ENCODE measurements at places on chromosomes 6 and 20. TPM values are rescaled to one million over a fixed set of nuclear protein-coding genes. Genes with fewer than 3 reads are reported as not detected.

DNA sequence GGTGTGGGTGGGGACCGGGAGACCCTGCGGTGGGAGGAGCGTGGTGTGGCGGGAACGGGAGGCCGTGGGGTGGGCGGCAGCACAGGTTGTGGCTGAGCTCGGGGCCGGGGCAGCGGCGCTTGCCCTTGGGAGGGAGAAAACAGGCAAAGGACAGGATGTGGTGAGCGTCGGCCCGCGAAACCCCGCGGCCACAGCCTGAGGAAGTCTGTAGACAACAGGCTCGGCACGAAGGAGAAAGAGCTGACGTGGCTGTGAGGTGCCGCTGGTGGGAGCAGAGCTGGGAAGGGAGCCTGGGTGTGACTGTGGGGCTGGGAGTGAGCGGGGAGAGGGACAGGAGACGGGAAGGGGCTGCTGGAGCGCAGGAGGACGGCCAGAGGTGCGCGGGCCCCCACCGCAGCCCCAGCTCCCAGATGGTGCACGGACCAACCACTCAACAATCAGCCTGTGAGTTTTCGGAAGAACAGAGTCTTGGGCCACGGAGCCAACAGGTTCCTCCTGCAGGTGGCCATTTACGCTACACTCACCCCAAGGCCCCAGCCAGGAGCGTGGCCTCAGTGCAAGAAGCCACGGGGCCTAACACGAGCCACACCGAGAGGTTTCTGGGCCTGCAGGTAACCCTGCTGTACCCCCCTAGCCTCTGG lies 202.8 kb downstream of the DLL1 start:
- H3K4me3 ChIP-seq: peak overlapping the region; percentile 26
- peak; percentile 16 for DNase-seq
- H3K36me3 ChIP-seq: no peaks in the 10 kb centered on the region
- no peaks in the 10 kb centered on the region for H3K4me1 ChIP-seq
- no peaks in the 10 kb centered on the region for H3K27me3 ChIP-seq

LY6G6F gene
- polyA plus RNA-seq: 0.41 TPM

OR12D3 gene
- polyA plus RNA-seq: not detected

DNA sequence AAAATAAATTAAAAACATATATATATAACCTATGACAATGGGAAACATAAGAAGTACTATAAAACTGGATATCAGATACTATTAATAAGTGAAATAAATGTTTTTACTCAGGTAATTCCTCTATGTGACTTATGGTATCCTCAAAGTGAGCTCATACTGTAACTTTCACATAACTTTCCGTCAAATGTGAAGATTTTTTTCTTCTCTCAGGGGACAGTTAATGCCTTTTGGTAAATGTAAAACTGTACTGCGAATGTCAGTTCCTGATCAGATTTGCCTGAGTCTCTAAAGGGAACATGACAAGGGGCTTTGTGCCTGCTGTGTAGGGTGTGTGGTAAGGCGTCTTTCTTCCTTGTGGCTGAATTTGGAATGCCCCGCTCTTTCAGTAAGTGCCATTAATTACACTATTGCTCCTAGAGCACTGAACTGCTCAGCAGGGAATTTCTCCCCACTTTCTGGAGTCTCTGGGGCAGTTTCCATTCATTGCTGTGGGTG lies 271.8 kb downstream of the PRL start:
- no peak overlapping the region for H3K27ac ChIP-seq
- no peaks in the 10 kb centered on the region for H3K36me3 ChIP-seq
- H3K4me3 ChIP-seq: no peak overlapping the region
- DNase-seq: no peak
- H3K4me1 ChIP-seq: peaks cover 23% of the 10 kb centered on the region

DNA sequence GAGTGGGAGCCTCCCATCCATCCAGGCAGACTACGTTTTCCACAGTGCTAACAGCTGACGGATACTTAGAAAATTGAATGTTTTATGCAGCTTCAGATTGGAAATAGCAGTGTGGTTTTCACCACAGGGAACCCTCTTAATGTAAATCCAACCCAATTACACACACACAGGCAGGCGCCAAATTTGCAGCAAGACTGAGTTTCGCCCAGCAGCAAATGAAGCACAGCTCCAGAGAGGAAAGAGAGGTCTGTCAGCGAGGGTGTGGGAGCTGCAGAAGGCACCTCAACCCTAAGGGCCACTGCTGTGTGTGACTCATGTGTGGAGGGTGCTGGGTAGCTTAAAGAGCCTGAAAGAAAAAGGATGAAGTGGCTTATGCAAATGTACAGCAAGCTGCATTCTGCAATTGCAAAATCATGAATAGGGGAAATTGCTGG lies 365.7 kb downstream of the MAFB start:
- no peaks in the 10 kb centered on the region for H3K36me3 ChIP-seq
- no peak for DNase-seq
- H3K27ac ChIP-seq: no peak overlapping the region
- no peaks in the 10 kb centered on the region for H3K27me3 ChIP-seq
- H3K4me1 ChIP-seq: no peaks in the 10 kb centered on the region

VSX1 gene
- 0.38 TPM for polyA plus RNA-seq

CNR1 gene
- 2.3 TPM for polyA plus RNA-seq

DNA sequence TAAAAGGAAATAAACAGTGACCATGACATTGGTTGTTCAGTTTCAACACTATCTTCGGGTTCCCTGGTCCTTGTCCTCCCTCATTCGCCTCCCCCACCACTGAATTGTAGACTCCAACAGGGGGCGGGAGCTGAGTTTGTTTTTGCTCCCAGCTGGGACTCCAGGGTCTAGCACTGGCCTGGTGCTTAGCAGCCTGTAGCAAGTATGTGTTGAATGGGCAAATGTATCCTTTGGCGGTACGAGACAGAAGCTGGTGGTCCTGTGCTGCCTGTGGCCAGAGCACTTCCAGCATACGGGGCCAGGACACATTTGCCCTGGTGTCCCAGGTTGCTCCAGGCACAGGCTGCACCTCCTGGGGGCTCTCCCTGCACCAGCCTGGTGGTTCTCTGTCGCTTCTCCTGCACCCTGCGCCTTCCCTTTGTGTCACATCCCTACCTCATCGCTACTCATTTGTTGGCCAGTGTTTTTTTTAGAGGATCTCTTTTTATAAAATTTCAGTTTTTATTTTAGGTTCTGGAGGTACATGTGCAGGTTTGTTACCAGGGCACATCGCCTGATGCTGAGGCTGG lies 40.1 kb downstream of the PHACTR3 start:
- no peak overlapping the region for H3K27ac ChIP-seq
- no peaks in the 10 kb centered on the region for H3K36me3 ChIP-seq
- H3K4me1 ChIP-seq: no peaks in the 10 kb centered on the region
- H3K4me3 ChIP-seq: no peak overlapping the region
- no peak for DNase-seq

DNA sequence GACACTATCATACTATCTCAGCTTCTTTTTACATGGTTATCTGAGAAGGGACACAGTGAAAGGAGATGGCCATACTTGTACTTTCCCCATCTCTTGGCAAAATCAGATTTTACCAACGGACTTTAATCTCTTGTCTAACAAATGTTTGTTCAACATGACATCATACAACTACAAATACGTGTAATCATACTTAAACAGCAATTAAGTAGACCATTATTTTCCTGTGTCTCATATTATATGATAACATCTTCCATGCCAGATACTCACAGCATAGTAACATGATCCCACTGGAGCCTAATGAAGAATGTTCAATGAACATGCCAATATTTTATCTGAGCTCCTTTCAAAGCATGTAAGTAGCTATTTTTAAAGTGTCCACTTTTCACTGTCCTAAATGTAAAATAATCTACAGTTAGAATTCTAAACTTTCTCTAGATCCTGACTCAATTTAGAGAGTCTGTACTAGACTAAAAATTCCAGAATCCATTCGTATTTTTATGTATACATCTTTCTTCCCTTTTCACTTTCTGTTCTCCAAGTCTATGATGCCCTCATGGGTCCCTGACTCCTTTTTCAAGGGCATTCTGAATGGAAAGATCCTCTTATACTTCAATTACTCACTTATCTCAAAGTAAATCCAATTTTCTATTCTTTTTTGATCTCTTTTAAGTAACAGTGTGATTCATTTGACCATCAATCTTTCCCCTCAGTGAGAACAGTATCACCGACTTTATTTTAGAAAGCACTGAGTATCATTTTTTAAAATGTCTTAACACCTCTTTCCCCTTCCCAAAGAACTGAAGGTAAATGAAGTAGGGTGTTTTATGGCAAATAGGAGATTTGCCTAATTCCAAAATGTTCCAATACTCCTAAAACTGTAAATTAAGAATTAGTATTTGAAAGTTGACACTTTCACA lies 133.5 kb downstream of the CDK19 start:
- no peak overlapping the region for H3K27ac ChIP-seq
- H3K4me1 ChIP-seq: no peaks in the 10 kb centered on the region
- no peak for DNase-seq
- no peaks in the 10 kb centered on the region for H3K36me3 ChIP-seq
- H3K4me3 ChIP-seq: no peak overlapping the region

DNA sequence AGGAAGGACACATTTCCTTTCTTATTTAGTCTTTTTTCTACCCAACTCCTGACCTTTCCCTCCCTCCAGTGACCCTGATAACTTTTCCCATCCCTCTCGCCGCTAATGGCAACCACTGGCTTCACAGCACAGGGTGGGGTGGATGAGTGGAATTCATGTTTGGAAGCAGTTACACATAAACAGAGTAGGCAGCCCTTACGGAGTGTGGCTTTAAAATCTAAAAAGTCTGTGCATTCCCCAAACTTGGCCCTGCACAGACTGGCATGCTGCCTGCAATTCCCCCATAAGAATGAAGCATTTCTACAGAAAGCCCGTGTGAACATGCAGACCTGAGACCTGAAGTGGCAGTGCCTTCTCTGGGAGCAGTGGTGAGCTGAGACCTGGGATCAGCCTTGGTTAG lies 275.9 kb upstream of the PRND start:
- H3K4me3 ChIP-seq: no peak overlapping the region
- H3K27ac ChIP-seq: no peak overlapping the region
- no peaks in the 10 kb centered on the region for H3K27me3 ChIP-seq

GRCh38 chr6:120352491-120352890 lies 981.8 kb downstream of the TBC1D32 start:
- H3K36me3 ChIP-seq: no peaks in the 10 kb centered on the region
- no peaks in the 10 kb centered on the region for H3K27me3 ChIP-seq
- no peak for DNase-seq

TULP1 gene
- polyA plus RNA-seq: 0.53 TPM

ME1 gene
- polyA plus RNA-seq: 28.0 TPM

DNA sequence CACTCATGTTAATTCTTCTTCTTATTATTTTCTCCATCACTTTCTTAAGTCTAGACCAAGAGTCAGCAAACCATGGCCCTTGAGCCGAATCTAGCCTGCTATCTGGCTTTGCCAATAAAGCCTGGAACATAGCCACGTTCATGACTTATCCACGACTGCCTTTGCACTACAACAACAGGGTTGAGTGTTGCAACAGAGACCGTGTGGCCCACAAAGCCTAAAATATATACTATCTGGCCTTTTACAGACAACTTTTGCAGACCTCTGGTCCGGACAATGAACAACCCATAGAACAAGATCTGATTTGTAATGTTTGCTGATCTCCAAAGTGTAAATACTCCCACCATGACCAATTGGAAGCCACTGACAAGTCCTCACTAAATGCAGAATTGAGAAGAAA lies 140.5 kb upstream of the CDYL start:
- H3K4me1 ChIP-seq: no peaks in the 10 kb centered on the region
- no peak overlapping the region for H3K4me3 ChIP-seq
- DNase-seq: no peak
- no peaks in the 10 kb centered on the region for H3K36me3 ChIP-seq
- H3K27ac ChIP-seq: no peak overlapping the region

GRCh38 chr20:9241721-9242427 lies 173.0 kb downstream of the PLCB4 start:
- no peak overlapping the region for H3K27ac ChIP-seq
- no peak overlapping the region for H3K4me3 ChIP-seq
- no peak for DNase-seq
- H3K27me3 ChIP-seq: no peaks in the 10 kb centered on the region
- no peaks in the 10 kb centered on the region for H3K4me1 ChIP-seq
- H3K36me3 ChIP-seq: no peaks in the 10 kb centered on the region

- no peak overlapping the region for H3K4me3 ChIP-seq
- no peak for DNase-seq
Measured at GRCh38 chr20:43043887-43044286, 145.8 kb downstream of the PTPRT start.

TFAP2B gene
- 0.63 TPM for polyA plus RNA-seq
